Right renal pelvis (tissue), 4 donors: ENCODE measurements at places on chromosomes 5 and 9. TPM values are rescaled to one million over a fixed set of nuclear protein-coding genes. Genes with fewer than 3 reads are reported as not detected.

GRCh38 chr9:85541876-85542275 is 199.9 kb downstream of the AGTPBP1 start:
- DNase-seq: no peak

GRCh38 chr5:110925398-110925797 is 146.1 kb upstream of the TSLP start:
- DNase-seq: no peak

DNA sequence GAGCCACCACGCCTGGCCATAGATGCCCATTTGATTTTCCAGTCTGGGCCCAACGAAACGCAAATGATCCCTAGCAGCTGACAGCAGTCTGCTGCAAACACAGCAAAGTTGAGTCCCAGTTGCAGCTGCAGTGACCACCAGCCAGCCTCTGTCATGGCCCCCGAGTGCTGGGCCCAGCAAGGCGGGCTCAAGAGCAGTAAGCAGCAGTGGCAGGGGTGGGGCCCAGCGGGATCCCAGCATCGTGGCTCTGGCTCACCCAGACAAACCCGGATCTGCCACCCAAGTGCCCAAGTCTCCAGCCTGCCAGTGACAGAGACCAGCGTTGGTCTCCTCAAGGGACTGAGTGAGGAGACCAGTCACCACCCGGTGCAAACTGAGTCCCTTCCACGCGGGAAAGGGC is 6.9 kb upstream of the LTC4S start:
- no peak for DNase-seq

DNA sequence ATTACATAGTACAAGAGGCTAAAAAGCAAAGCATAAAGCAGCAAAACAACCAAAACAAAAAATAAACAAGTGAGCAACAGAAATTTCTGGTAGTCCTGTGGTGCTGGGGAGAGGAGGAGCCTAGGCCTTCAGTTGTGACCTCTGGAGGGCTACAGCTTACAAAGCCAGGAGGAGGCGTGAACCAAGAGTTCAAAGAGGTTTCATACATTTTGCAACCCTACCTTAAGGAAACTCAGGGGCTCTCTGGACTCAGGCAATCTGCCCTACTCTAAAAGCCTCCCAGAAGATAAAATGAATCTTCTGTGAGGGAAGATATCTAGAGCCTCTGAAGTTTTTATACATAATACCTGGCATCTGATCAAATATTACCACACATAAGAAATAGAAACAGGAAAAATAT is 187.4 kb downstream of the AGTPBP1 start:
- no peak for DNase-seq

- no peak for DNase-seq
These were observed 153.2 kb upstream of the FGF10 start for GRCh38 chr5:44542470-44542869.

- no peak for DNase-seq
These were observed 13.0 kb upstream of the TTC1 start for GRCh38 chr5:159995907-159996306.

- DNase-seq: peak; percentile 48
These were observed 192.7 kb downstream of the LRRC70 start for GRCh38 chr5:62771341-62771740.

DNA sequence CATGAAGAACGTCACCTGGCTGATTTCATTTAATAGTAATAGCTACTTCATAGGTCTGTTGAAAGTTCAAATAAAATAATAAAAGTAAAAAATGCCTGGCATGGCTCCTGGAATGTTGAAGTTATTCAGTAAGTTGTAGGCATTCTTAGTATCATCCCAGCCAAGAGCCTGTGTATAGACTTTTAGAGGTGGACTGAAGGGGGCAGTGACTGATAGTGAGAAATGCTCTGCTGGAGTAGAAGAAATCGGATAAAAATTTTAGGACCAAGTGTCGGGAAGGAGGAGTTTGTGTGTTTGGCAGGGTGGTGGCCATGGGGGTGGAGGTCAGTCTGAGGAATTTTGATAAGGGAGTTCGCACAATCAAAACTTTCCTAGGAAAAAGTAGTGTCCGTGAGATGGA is 3.6 kb downstream of the ZFP2 start:
- no peak for DNase-seq

GRCh38 chr5:179023528-179024189 is at the start of gene ZNF879:
Gene ZNF879 (plus strand): TSS chr5:179023804. CDS start chr5:179025005, 1,201 bp downstream.
- DNase-seq: peak; percentile 94

GRCh38 chr9:18595597-18595996 is 121.6 kb downstream of the ADAMTSL1 start:
- no peak for DNase-seq

DNA sequence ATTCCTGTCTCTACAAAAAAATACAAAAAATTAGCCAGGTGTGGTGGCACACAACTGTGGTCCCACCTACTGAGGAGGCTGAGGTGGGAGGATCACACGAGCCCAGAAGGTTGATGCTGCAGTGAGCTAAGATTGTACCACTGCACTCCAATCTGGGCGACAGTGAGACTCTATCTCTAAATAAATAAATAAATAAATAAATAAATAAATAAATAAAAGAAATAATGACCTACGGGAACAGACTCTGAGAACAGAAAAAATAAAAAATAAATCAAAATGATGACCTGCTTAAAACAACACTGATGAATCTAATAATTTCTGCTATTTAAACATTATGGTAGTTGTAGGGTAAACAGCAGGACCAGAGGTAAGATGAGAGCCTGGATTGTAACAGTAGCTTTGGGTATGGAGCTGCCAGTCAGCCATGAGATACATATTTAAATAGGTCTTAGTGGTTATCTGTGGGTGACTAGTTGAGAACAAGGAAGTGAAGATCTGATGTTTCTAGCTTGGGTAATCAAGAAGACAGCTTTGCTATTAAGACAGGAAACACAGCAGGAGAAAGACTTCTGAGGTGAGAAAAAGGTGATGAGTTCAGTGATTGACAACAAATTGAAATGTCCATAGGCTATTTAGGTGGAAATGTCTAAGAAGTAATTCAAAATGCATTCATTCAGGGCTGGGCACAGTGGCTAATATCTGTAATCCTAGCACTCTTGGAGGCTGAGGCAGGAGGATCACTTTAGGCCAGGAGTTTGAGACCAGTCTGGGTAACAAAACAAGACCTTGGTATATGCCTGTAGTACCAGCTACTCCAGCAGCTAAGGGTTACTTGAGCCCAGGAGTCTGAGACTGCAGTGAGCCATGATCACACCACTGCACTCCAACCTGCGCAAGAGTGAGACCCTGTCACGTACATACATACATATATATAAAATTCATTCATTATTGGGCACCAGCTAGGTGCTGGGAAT is 11.0 kb downstream of the RNF145 start:
- DNase-seq: no peak

DNA sequence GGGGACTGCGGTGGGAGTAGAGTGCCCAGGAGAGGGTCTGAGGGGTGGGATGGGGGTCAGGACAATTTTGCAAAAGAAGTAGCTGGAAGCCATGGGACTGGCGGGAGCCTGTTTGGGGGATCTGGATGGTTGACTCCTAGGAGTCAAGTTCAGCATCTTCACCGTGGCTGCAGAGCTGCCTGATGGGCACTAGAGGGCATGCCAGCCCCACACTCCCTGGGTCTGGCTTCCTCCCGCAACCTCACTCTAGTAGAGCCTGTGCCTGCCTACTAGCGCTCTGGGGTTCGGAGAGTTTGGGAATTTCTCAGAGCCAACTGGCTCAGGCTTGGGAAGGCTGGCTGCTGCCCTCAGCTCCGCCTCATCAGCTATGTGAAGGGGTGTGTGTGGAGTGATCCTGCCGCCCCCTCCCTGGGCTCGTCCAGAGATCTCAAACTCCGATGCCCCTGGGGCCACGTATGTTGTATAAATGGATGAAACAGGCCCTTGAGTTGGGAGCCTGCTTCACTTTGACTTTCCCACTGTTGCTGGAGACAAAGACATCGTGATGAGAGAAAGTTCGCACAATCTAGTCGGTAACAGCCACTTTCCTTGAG is 10.8 kb downstream of the TSPAN17 start:
- no peak for DNase-seq

DNA sequence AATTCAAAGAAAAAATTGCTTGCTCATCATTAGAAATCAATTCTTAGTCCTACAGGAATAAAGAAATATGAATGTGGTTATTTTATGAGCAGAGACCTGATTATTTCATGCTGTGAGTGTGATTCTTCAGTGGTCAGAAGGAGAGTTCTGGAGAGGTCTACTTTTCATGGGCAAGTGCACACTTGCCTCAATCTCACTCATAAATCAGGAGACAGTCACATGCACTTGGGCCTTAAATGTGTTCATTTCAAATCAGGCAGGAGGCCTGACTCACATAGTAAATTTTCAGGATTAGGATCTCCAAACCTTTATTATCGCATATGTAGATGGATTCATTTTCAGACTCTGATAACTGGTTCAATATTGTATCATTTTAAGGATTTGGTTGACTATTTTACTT is 323.2 kb upstream of the CCNH start:
- DNase-seq: no peak

DNA sequence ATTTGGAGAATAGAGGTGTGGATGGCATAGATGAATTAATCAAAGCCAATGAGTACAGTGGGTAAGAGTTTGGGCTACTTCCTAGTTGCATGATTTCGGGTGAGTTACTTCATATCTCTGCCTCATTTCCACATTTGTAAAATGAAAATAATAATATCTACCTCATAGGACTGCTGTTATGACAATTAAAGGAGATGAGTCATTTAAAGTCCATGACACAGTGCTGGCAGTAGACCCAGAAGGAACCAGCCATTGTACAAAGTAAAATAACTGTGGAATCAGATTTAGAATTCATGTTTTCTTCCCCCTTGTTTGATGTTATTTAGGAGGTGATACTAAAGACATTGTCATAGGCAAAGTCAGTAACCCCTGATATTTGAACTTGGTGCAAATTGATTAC is 139.5 kb upstream of the SLC27A6 start:
- no peak for DNase-seq

DNA sequence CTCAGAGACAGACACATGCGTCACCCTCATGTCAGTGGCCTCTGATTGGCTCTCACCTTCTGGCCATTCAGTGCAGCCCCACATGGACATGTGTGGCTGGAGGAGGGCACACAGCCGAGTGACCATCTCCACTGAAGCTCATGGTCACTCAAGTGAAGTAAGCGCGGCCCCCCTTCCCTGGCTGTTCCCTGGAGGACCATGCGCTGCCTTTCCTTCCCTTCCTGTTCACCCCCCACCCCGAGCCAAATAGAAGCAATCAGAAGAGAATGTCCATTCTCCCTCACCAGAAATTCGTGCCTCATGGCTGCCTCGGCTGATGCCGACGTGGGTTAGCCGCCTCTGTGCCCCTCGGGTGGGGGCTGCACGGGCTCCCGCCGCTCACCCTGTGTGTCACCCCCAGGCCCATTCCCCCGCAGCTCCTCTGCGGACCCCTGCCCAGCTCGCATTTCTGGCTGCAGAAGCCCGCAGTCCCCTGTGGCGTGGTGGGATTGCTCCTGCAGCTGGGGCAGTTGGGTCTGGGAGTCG is 12.5 kb upstream of the COL5A1 start:
- no peak for DNase-seq

DNA sequence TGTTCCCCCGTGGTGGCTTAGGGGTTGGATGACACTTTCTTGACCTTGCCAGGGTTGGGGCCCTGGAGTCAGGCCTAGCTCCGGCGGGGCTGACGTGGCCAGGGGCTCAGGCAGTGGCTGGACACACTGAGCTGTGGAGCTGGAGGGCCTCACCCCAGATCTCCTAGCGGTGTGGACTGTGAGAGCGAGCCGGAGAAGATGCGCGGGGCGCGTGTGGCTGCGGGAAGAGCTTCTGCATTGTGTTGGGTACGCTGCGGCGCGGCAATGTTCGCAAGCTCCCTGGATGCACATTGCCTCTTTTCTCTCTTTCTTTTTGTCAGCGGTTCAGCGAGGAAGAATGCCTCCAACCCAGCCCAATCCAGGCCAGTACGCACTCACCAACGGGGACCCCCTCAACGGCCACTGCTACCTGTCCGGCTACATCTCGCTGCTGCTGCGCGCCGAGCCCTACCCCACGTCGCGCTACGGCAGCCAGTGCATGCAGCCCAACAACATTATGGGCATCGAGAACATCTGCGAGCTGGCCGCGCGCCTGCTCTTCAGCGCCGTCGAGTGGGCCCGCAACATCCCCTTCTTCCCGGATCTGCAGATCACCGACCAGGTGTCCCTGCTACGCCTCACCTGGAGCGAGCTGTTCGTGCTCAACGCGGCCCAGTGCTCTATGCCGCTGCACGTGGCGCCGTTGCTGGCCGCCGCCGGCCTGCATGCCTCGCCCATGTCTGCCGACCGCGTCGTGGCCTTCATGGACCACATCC is 4.8 kb downstream of the NR2F1 start:
- DNase-seq: no peak

DNA sequence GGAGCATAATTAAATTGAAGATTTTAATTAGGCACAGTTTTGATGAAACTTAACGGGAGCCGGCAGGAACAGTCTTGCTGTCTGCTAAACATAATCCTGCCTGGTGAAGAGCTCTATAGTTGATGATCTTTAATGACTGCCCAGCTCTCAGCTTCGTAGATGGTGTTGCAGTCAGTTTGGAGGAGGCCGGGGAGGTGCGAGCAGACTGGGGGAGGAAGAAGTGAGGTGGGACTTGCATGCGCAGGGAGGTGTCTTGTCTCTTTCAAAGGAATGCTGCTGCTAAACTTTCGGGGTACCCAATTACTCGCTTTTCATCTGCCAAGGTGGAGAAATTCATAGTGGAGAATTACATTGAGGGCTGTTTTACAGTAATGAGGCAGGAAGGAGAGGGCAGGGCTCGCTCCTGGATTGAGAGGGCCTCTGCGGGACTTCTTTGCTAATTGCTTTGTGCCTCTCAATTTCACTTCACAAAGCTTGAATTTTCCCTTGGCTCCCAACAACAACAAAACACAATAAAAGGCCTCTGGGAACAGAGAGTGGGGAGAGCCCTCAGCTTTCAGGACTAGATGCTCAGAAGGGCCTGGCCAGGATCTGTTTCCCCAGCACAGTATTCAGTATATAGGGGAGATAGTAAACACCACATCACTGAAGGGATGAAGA is 257.9 kb upstream of the ADRA1B start:
- no peak for DNase-seq

EGFL7 gene
- 97.9 TPM for polyA plus RNA-seq

FOXD4L6 gene
- not detected for polyA plus RNA-seq

PRXL2C gene
- polyA plus RNA-seq: 6.1 TPM

BSPRY gene
- 9.2 TPM for polyA plus RNA-seq

FBP2 gene
- polyA plus RNA-seq: 0.18 TPM

HDAC3 gene
- polyA plus RNA-seq: 93.3 TPM

NR2F1 gene
- 237 TPM for polyA plus RNA-seq

IRX1 gene
- polyA plus RNA-seq: 25.7 TPM
